ENCODE measurements at places on chromosomes 6 and 20. TPM values are rescaled to one million over a fixed set of nuclear protein-coding genes. Genes with fewer than 3 reads are reported as not detected.

GRCh38 chr20:14234666-14235295 lies 102.6 kb downstream of the FLRT3 start:
- H3K36me3 ChIP-seq = no peaks in the 10 kb centered on the region
- no peaks in the 10 kb centered on the region for H3K4me1 ChIP-seq

- no peaks in the 10 kb centered on the region for H3K27me3 ChIP-seq
- H3K4me1 ChIP-seq = no peaks in the 10 kb centered on the region
- no peak for DNase-seq
- no peak overlapping the region for H3K4me3 ChIP-seq
- no peaks in the 10 kb centered on the region for H3K36me3 ChIP-seq
Observed at GRCh38 chr20:34201531-34201930, 39.7 kb upstream of the ASIP start.

- H3K36me3 ChIP-seq = peaks cover 11% of the 10 kb centered on the region
- DNase-seq = no peak
- no peak overlapping the region for H3K27ac ChIP-seq
- no peak overlapping the region for H3K4me3 ChIP-seq
- no peaks in the 10 kb centered on the region for H3K27me3 ChIP-seq
- no peaks in the 10 kb centered on the region for H3K4me1 ChIP-seq
Observed at GRCh38 chr6:128067446-128068118, 166.7 kb upstream of the THEMIS start.

DNA sequence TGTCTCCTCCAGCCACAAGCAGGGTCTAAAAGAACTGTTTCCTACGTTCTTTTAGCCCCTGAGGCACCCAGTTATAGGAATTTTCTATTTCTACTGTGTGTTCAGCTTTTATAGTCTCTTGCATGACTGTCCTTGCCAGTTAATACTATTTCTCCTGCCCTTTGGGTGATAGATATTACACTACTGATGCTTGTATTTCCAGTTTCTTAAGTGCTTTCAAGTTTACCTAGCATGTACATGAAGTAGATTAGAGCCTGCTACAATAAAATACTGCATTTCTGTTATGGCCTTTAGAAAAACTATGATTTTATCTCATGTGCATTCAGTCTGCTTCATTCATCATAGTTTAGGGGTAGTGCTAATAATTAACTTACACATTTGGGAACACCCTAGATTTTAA lies 89.6 kb downstream of the FOXO3 start:
- no peak for DNase-seq
- no peaks in the 10 kb centered on the region for H3K36me3 ChIP-seq

Gene MYCT1
- total RNA-seq = not detected

DNA sequence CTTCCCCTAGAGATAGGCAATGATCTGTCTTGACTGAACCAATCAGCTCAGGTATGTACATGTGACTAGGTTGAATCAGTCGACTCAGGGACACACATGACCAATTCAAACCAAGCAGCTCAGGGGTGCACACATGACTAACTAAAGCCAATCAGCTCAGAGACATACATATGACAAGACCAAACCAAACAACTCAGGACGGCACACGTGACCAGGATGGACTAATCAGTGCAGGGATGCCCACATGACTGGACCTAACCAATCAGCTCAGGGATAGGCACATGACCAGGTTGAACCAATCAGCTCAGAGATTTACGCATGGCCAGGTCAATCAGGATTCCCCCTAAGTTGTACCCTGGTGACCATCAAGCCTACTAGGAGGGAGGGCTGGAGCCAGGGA lies 310.3 kb downstream of the CDH26 start:
- H3K36me3 ChIP-seq = no peaks in the 10 kb centered on the region
- H3K4me1 ChIP-seq = no peaks in the 10 kb centered on the region
- no peaks in the 10 kb centered on the region for H3K27me3 ChIP-seq
- no peak overlapping the region for H3K27ac ChIP-seq
- H3K4me3 ChIP-seq = no peak overlapping the region

GRCh38 chr6:41187924-41188886 lies 12.7 kb downstream of the TREML2 start:
- no peak for DNase-seq
- no peak overlapping the region for H3K27ac ChIP-seq
- H3K36me3 ChIP-seq = no peaks in the 10 kb centered on the region
- H3K27me3 ChIP-seq = no peaks in the 10 kb centered on the region

GRCh38 chr6:95084867-95085266 lies 492.5 kb upstream of the MANEA start:
- no peak overlapping the region for H3K4me3 ChIP-seq
- no peak overlapping the region for H3K27ac ChIP-seq
- H3K4me1 ChIP-seq = no peaks in the 10 kb centered on the region
- no peaks in the 10 kb centered on the region for H3K36me3 ChIP-seq
- H3K27me3 ChIP-seq = no peaks in the 10 kb centered on the region

DNA sequence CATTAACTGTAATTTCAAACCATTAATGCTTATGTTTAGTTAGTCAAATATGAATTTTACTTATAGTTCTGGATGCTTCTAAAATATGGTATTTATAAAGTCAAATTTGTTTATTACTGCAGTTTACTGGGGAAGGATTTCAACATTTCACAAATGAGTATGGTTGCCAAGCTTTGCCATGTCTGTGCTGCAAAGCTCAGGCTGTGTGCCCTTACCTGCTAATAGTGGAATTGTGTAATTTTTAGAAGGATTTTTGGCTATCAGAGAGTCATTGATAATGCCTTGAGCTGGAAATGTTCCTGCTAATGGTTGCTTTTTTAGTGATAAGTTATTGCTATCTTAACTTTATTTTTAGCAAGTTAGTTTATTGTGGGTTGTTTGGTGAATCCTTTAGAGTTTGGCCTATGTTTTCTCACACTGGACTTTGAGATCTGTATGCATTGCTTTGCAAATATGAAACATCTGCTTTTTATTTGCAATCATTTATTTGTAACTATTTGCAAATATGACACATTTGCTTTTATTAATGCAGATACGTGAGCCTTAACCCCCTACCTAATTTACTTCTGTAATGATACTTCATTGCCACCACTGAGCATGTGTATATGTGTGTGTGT lies 105.8 kb downstream of the CD109 start:
- no peaks in the 10 kb centered on the region for H3K36me3 ChIP-seq
- no peak overlapping the region for H3K27ac ChIP-seq
- H3K4me1 ChIP-seq = no peaks in the 10 kb centered on the region
- no peak for DNase-seq

- no peaks in the 10 kb centered on the region for H3K27me3 ChIP-seq
- DNase-seq = peak; percentile 53
- H3K27ac ChIP-seq = peak overlapping the region; percentile 34
- peaks cover 21% of the 10 kb centered on the region for H3K4me1 ChIP-seq
- no peak overlapping the region for H3K4me3 ChIP-seq
- H3K36me3 ChIP-seq = no peaks in the 10 kb centered on the region
Observed at GRCh38 chr6:106141441-106142237, 55.5 kb downstream of the PRDM1 start.

Gene CDH4
- not detected for total RNA-seq

Gene SIRPG
- not detected for total RNA-seq

DNA sequence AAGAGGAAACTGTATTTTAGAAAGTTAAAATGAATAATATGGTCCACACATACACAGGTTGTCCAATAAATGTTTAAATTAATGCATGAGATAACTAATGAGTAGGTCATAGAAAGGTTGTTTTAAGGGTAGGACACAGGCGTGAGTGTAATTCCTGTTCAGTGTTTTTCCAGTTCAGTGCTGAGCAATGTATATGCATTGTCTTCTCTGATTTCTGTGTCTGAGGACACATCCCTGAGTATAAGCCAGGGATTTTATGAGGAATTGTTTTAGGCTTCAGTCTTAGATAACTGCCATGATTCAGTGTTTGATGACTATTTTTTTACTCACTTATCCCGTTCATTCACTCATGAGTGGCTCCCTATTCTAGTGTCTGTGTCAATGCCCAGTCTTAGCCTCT lies 298.5 kb upstream of the TBX18 start:
- DNase-seq = no peak
- H3K4me3 ChIP-seq = no peak overlapping the region
- H3K4me1 ChIP-seq = no peaks in the 10 kb centered on the region
- H3K27ac ChIP-seq = no peak overlapping the region
- H3K27me3 ChIP-seq = no peaks in the 10 kb centered on the region

Gene MAS1
- total RNA-seq = not detected

DNA sequence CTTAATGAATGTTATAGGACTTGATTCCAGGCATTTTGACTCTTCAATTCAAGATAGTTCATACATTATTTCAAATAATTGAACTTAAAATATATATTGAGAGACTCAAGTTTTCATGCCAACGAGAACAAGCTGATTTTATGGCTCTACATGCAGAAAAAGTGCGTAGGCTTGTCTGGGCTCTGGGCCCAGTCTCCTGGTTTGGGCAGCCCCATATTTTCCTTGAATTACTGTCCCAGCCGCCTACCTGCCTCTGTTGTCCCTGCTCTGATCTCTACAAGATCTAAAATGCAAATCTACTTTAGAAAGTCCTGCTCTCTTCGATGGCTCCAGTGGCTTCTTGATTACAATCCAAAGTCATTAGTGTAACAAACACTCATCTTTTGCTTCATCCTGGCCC lies 537.4 kb upstream of the CHD6 start:
- H3K4me1 ChIP-seq = no peaks in the 10 kb centered on the region
- no peak for DNase-seq
- H3K27me3 ChIP-seq = no peaks in the 10 kb centered on the region
- H3K36me3 ChIP-seq = no peaks in the 10 kb centered on the region
- no peak overlapping the region for H3K27ac ChIP-seq

Gene PKIB
- total RNA-seq = not detected

GRCh38 chr20:16810216-16810615 lies 62.1 kb downstream of the OTOR start:
- no peaks in the 10 kb centered on the region for H3K36me3 ChIP-seq
- no peaks in the 10 kb centered on the region for H3K27me3 ChIP-seq
- no peak for DNase-seq
- no peak overlapping the region for H3K27ac ChIP-seq
- no peaks in the 10 kb centered on the region for H3K4me1 ChIP-seq

Gene C6orf52
- not detected for total RNA-seq

DNA sequence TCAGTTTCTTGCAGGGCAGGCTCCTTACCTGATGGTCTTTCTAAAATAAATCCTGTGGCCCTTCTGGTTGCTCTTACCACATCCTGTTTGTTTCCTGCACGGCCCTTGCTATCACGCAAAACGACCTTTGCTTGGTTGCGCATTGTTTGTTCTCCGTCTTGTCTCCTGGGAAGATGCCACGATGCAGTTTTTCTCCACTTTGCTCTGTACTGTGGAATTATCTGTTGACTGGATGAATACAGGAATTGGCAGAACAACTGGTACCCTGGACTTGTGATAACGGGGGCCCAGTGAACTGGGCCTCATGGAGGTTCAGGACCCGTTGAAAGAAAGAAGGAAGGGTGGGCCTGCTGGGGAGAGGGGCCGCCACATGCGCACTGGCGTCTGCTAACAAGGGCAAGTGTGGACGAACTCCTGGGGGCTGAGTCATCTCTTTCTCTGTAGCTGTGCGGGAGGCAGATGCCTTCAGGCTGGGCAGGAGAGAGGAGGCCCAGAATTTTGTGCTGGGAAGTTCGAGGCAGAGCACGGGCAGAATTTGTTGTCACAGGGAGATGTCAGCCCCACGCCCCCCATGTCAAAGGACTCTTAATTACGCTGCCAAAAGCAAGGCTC lies 139.9 kb downstream of the BMP7 start:
- no peak overlapping the region for H3K27ac ChIP-seq
- no peak for DNase-seq
- H3K4me1 ChIP-seq = no peaks in the 10 kb centered on the region

DNA sequence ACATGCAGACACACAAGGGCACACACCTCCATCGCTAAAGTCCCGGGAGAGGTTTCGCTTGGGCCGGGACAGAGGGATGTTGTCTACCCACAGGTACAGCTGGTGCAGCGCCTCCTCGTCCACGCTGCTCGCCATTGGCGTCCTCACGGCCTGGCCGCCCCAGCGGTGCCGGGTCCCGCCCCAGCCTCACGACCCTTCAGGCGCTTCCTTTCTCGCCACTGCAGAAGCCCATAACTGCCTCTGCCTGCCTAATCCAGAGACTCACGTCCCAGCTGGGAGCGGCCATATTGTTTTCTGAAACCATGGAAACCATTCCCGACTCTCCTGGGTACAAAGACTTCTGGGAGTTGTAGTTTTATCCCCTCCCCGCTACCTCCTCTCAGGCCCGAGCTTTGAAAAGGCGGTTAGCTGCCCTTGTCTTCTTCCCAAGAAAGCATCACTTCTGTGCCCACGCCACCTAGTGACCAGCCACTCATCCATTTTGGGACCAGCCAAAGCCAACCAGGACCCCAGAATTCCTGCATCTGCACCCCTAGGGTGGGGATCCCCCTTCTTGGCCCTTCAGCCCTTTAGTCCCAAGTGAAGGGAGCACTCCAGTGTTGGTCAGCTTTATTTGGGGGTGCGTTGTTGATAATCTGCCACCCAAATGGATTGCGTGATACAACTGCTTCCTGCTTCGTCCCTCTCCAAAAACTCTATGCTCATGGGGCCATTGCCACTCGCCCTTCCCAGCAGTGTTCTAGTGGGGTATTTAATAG lies at the start of gene SPEF1:
TSS of gene SPEF1 (minus strand) at position 296 of the 758 bp plus-strand sequence. CDS start at position 135, 161 bp downstream.
- H3K36me3 ChIP-seq = peaks cover 2% of the 10 kb centered on the region
- peaks cover 29% of the 10 kb centered on the region for H3K4me1 ChIP-seq
- peak; percentile 78 for DNase-seq
- no peaks in the 10 kb centered on the region for H3K27me3 ChIP-seq
- no peak within 1 kb of the TSS for H3K27ac ChIP-seq

DNA sequence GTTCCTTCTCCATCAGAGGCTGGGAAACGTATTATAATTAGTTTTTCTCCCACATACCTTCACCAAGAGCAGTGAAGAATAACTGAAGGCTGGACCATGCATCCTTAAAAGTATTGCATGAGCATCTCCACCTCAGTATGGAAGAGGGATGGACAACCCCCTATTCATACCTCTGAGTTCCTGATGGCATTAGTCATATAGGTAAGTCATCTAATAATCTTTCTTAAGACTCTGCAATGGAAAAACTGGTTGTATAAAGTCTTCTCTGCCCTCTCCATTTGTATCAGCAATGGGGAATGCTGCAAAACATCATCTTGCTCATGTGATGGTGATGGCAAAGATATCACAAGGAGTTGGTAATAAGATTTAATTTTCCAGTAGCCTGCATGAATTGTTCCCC lies 24.5 kb downstream of the PGM3 start:
- H3K4me1 ChIP-seq = no peaks in the 10 kb centered on the region
- no peak overlapping the region for H3K4me3 ChIP-seq
- DNase-seq = no peak
- peaks cover 6% of the 10 kb centered on the region for H3K36me3 ChIP-seq
- H3K27me3 ChIP-seq = no peaks in the 10 kb centered on the region
- H3K27ac ChIP-seq = no peak overlapping the region

All from B cell (primary cell).